ENCODE measurements at places on chromosomes 3 and 15.

DNA sequence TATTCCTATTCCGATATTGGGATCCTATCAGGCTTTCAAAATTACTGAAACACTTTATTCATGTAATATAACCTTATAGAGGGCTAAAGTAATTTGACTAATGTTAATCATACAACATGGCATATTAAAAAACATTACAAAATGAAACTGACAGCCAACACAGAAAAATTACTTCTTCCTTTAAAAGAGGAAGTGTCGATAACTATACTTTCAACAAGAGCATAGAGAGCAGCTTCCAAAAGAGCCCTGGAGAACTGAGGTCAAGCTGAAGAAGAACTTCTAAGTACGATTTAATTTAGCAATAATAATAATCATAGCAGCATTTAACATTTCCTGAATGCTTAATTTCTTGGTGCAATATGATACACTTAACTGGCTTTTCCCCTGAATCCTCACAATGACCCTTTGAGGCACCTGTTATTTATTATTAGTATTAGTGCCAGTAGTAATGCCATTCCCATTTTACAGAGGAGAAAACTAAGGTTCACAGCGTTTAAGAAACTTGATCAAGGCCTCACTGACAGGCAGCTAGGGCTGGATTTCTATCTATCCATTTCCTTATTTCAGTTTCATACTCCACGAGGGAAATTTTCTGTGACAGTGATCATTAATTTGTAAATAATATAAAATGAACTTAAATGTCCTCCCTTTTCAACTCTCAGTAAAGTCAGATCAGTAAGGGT, 181.6 kb downstream of the CFAP20DC start:
- DNase-seq, result no peak

DNA sequence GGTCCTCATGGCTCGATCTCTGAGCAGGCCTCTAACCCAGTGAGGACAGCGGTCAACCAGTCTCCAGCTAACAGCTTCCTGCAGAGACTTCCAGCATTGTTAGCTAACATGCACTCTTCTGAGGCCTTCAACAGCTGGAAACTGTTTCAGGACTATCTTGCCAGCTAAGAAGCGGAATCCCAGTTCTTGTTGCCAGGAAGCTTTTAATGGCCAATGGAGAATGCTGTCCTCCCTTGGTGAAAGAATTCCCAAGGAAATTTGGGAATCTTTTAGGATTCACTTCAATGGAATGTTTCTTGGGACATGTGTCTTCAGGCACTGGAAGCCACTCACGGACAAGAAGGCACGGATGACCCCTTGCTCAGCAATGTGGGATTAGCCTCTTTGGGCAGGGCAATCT, 91.7 kb downstream of the CEMIP start:
- DNase-seq, result no peak

DNA sequence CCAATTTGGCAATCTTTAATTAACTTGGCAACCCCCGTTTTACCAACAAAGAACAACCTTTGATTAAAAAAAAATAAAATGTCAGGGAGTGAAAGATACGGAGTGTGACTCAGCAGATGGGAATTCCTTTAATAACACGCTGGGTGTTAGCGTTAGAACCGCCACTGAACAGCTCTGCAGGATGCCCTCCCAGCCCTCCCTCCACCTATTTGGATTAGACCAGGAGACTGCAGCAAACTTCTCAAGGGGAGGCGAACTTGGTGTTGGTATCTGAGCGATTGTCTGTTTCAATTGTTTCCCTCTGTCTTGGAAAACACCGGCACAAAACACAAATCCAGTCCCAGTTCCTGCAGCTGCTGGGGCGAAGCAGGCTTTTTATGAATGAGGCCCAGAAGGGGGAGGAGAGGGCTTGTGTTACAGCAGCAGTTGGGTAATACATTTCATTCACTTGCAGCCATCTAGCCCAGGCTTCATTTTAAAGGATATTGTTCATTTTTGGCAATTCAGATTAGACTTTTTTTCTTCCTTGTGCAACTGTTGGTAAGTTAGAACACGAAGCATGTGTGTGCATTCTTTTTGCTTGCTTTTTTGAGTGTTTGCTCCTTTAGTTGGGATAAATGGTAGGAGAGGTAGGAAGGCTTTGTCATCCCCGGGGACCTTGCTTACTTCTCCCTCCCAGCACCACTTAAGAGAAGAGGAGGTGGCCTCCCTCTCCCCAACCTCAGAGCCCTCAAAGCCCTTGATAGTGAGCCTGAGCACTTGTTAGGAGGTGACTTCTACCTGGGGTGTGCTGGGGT, 152.3 kb downstream of the IGF1R start:
- DNase-seq, result no peak

DNA sequence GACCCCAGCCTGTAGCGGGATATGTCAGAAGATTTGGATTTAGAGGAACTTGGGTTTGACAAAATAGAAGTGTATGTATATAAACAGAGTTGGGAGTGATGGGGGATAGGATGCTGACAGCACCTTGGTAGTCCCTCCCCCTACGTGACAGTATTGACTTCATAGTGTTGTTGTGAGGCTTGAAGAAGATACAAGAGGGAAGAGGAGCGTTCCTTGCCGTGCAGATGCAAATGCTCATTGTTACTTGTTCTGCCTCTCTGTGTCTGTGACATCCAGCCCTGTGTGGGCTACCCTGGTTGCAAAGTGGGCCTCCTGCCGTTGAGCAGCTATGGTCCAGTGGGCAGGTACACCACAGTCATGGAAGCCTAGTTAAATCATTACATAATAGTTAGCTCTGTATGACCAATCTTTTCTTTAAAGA, 45.0 kb downstream of the SMAD3 start:
- no peak for DNase-seq

DNA sequence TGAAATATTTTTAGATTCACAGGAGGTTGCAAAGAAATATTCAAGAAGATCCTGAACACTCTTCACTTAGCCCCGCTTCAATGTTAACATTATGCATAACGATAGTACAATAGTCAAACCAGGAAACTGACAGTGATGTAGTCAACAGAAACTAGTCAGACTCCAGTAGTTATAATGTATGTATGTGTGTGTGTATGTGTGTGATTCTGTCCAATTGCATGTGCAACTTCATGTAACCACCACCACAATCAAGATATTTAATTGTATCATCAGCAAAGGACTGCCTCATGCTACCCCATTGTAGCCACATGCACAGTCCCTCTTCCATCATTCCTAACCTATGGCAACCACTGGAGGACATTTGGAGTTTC, 77.9 kb downstream of the APBA2 start:
- no peak for DNase-seq

Data from stimulated activated CD8-positive, alpha-beta memory T cell treated with anti-CD3 and anti-CD28 coated beads, Interleukin-4, amount 100 ng/mL, for 1 hour (primary cell).